HepG2 (cell line): ENCODE measurements at places on chromosomes 1 and 21.

DNA sequence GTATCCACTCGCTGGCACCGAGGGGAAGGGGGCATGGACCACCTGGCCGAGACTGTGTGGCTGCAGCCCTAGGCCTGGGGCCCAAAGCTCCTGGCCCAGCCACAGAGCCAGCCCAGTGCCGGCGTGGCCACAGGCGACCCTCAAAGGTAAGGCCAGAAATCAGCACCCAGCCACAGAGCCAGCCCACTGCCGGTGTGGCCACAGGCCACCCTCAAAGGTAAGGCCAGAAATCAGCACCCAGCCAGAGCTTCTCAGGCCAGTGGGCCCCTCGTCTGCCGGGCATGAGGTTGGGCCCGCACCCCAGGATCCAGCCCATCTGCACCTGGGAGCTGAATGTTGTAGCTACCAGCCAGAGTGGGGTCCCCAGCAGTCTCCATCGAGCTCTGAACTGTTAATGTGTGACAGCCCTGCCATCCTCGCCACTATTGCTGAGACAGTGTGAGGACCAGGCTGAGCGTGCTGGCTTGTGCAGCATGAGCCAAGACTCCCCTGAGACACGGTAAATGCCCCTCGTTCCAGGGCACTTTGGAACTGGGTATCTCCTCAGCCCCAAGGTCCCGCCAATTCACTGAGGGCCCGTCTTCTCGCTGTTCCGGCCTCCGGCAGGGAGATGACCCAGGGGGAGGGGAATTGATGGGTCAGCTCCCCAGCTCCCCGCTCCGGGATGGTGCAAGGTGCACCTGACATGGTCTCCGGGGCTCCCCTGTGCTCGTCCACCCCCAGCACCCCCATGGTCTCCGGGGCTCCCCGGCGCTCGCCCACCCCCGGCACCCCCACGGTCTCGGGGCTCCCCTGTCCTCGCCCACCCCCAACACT, 4.7 kb upstream of the FTCD start:
- no peak for DNase-seq

DNA sequence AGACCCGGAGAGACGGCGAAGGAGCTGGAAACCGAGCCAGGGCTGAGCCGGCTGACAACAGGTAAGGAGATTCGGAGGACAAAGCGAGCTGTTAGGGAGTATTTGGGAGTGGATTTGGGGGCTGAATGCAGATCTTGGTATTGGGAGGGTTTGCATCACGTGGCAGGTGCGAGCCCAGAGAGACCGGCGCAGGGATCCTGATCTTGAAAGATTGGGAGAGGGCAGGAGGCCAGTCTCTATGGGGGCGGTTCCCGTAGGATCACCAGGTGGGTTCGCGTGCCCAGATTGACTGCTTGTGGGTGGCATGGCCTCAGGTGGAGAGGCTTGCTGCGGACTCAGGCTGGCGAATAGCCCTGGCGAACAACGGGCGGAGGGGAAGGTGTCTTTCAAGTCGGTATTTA, 204 bp downstream of the CIART start:
- DNase-seq, result no peak

DNA sequence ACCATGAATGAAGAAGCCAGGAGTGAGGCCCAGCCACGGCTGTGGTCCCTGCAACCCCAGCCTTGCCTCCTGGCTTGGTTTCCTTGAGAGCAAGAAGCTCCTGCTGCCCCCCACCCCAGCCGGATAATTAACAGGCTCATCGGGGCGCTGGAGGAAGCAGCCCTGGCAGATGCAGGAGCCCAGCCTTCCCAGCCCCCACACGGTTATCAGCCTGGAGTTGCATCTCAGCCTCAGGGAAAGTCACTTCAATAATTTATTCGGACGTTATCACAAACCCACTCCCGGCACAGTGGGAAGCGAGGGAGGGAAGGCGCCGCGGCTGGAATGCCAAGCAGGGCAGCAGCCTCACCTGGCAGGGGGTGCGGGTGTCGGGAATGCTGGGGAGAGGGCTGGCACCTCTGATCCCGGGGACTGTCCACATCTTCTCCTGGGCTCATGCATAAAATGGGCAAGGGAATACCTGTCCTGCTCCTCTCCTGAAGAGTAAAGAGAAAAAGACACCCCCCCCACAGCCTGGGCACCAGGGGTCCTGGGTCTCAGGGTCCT, 43.3 kb upstream of the LRP8 start:
- no peak for DNase-seq

- DNase-seq, result no peak
Observed at GRCh38 chr1:6235296-6235677, 477 bp downstream of the ICMT start.

- no peak for DNase-seq
Observed at GRCh38 chr1:183982172-183982963, 55.2 kb downstream of the COLGALT2 start.
